ENCODE measurements at places on chromosomes 1 and 21.

DNA sequence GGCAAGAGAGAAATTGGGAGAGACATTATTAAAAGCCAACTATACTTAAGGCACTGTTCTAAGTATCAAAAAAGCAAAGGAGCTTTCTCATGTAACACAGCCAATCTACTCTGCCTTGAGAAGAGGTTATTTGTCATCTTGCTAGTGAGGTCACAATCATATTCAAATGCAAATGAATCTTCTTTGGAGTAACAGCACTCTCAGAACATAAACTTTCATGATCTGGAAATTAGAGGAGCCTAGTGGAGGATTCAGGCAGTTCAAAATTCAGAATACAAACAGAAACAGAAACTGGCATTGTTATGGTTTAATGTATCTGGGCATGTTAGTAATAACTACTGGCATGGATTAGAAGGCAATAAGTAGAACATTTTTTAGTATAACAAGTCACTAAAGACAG lies 57.4 kb downstream of the ARID4B start:
- no peak for DNase-seq

- DNase-seq, result no peak
These were observed 53.1 kb upstream of the HMCN1 start for GRCh38 chr1:185681034-185681633.

DNA sequence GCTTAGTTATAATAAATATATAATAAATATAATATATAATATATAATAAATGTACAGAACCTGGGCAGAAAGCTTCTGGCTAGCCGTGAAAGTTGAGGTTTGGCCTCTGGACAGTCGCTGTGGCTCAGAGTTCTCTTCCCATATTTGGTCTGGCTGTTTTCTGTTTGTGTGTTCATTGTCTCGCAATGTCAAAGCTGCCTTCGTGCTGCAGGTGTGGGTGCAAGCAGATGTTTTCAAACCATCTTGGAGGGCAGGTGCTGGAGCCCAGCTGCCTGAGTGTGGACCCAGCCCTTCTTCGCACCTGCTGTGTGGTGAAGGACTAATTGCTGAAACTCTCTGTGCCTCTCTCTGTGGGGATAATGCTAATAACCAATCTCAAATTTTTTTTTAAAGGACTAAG lies 3.6 kb upstream of the CSTB start:
- DNase-seq, result no peak

DNA sequence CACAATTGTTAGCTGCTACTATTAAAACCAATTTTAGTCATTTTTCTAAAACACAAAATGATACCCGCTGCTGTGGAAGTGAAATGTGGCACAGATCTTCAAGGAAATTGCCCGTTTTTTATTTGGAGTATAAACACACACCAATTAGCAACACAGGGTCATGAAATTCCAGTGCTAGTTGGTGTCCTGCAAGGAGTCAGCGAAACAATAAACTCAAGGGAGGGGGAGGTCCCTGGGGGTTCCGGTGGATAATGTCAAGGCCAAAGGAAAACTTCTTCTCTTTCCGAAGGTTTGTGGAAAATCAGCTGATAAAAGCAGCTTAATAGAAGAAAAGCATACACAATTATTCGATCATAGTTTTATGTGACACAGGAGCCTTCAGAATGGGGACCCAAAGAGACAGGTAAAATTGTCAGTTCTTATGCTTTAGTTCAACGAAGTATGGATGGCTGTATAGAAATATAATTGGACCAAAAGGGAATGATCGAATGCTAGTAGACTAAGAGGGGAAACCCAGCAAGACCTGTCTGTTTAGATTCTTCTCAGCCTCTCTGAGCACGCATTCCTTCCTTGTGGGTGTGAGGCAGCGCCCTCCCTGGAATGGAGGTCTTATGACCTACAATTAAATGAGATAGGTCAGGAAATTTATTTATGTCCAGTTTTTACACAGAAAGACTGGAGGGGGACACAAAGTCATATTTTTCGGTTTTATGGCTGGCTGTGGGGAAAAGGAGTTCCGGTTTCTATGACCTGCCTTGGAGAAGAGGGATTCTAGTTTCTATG lies 65.9 kb downstream of the KCNK1 start:
- no peak for DNase-seq

DNA sequence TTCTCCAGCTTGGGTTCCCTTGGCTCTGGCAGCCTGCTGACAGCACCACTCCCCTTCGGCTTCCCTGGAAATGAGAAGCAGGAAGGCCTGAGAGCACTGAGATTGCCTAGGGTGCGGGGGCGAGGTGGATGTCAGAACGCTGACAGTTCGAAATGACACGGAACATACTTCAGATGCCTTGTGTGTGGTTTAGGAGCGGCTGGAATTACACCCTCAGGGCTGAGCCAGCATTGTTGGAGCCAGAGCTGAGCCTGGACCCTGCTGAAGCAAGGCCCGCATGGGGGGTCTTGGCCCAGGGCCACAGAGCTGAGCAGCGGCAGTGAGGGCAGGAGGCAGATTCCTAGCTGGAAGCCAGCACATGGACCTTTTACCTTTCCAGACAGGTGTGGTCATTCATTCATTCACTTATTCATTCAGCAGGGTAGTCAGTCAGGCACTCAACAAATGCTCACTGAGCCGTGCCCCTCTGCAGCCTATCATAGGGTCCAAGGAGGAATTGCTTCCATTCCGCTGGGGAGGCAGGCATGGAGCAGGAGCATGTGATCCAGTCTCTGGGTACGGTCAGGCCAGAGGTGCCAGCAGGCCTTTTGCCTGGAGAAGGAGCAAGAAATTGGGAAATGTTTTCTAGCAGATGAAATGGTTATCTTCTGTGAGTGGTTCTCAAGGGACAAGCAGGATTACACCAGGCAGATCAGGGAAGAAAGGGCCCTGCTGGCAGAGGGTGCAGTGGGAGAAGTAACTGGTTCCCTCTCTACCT lies 6.6 kb upstream of the FOXE3 start:
- peak; percentile 51 for DNase-seq

DNA sequence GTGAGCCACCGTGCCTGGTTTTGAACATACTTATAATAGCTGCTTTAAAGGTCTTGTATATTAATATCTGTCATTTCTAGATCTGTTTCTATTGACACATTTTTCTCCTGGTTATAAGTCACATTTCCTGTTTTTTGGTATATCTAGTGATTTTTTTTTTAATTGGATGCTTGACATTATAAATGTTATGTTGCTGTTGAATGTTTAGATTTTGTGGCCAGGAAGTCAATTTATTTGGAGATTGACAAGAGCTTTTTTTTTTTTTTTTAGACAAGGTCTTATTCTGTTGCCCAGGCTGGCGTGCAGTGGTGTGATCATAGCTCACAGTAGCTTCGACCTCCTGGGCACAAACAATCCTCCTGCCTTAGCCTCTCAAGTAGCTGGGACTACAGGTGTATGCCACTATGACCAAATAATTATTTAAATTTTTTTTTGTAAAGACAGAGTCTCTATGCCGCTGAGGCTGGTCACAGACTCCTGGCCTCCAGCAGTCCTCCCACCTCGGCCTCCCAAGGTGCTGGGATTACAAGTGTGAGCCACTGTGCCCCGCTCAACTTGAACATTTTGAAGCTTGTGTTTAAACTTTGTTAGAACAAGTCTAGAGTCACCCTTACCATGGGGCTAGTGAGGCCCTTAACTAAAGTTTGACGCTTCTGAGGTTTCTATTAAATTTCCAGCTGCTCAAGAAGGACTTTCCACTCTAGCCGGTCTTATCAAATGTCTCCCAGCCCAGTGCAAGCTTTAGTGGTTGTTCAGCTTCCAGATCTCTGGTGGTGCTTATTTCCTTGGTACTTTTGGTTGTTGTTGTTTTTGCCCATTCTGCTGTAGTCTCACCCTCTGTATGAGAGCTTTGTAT lies 8.6 kb upstream of the CHI3L2 start:
- DNase-seq, result no peak
